ENCODE measurements at places on chromosomes 11 and 22.

- DNase-seq = no peak
These were observed 13.0 kb downstream of the SLC5A12 start for GRCh38 chr11:26708736-26709456.

- no peak for DNase-seq
These were observed 5.6 kb upstream of the NDUFV1 start for GRCh38 chr11:67601098-67601497.

DNA sequence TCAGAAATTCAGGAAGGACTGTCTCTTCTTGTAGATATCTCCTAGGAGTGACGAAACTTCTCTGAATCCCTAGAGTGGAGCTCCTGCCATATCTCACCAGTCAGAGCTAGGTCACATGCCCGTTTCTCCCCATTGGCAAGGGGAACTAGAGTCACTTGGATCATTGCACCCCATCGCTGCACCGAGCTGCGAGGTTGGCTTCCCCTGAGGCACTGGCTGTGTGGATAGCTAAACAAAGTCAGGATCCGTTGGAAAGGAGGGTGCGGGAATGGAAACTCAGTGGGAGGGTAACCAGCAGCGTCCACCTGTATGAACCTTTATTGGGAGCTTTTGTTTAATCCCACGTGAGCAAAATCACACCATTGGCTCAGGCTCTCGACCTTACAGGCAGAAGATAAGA, 283.8 kb downstream of the BRD1 start:
- no peak for DNase-seq

- no peak for DNase-seq
These were observed 14.0 kb downstream of the RIC8A start for GRCh38 chr11:221539-221938.

GRCh38 chr11:114075891-114076441, 16.5 kb downstream of the ZBTB16 start:
- no peak for DNase-seq

GRCh38 chr11:73384872-73385689, 8.9 kb downstream of the RELT start:
- DNase-seq = no peak

GRCh38 chr11:31059529-31059928, 310.0 kb downstream of the DCDC1 start:
- no peak for DNase-seq

DNA sequence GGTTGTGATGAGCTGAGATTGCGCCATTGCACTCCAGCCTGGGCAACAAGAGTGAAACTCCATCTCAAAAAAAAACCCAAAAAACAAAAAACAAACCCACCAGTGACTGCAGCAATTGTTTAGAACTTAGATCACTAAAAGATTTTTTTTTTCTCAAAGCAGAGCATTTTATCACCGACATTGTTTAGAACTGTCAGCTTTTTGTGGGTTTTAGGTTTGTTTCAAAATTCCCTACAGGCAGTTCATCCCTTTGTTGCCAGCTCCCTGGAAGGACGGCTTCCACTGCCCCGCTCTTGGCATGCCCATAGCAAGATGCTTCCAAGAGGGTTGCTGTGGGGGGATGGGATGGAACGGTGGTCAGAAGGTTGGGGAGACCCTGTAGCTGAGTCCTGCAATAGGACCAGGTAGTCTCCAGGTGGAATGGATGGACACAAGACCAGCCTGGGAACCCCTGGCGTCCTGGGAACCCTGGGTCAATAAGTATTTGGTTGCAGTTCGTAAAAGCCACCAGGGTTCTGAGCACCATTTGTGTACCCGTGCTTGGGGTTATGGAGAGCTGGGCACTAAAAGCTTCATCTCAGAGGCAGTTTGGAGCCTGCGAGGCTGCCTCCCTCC, 46.7 kb downstream of the TSPAN18 start:
- peak; percentile 18 for DNase-seq

DNA sequence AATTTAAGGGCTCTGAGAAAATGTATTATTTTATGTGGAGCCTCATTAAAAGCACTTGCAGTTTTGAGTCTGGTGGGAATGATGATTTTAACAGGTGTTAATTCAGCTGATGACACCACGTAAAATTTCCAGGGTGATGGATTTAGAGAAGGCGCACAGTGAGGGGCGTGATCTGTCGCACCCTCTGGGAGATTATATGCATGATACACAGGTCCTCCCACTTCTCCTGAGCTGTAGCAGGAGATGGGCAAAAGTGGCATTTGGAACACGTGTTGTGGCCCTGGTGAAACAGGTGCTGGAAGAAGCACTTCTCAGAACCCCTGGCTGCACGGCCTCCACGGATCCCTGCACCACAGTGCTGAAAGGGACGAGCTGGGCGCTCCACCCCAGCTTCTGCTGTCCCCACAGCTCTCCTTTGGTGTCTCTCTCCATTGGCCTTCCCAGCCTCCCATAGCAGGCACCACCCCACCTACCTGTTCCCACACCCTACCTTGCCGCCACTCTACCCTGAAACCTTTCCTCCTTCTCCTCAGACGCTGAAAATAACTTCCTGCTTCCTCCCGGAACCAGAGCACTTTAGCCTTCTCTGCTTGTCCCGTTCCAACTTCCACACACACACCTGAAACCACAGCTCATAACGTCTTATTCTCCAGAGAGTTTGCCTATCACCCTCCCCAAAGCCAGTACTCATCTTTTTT, 6.9 kb upstream of the SORL1 start:
- DNase-seq = no peak

GRCh38 chr11:12506404-12506921, 129.1 kb downstream of the PARVA start:
- no peak for DNase-seq

DNA sequence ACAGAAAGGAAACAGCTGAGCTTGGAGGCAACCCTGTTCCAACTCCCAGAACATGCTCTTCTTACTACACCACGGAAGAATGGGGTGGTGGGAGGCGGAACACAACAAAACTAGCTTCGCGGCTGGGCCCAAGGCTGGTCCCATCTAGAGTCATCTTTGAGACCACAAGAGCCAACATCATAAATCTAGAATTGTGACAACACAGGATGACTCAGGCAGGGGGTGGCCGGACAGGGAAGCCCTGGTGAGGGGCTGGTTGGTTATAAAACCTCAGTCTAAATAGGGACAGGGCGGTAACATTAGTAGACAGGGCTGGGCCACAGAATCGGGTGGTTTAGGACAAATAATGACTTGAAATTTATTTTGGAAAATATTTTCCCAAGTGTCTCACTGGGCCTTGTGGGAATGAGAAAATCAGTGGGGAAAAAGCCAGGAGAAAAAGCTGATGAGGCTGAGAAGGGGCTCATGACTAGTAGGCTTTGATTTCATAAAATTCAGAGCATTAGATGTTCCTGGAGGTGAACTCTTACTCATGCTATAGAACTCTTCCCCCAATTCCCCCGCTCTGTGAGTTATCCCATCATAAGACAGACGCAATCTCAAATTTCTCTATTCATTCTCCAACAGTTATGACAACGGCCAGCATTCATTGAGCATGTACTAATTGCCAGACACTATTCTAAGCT, 151.8 kb upstream of the TIMP3 start:
- no peak for DNase-seq

DNA sequence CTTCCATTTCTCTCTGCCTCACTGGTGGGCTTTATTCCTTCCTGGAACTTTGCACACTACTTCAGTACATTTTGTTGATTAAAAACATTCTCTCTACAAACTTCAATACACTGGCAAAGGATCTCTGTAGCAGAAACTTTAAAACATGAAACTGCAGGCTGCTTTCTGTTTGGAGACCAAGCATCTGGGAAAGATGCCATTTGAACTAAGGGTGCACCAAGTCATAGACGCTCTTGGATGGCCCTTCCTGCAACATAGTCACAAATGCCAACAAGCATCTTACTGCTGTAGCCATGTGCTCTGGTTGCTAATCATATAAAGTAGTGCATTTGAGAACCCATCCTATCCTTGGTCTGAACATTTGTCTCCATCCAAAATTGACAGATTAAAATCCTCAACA, 56.4 kb downstream of the SNX19 start:
- DNase-seq = no peak

- DNase-seq = no peak
These were observed 21.1 kb upstream of the KLHL35 start for GRCh38 chr11:75453916-75454655.

GRCh38 chr11:122248131-122248530, 132.1 kb upstream of the BLID start:
- no peak for DNase-seq

DNA sequence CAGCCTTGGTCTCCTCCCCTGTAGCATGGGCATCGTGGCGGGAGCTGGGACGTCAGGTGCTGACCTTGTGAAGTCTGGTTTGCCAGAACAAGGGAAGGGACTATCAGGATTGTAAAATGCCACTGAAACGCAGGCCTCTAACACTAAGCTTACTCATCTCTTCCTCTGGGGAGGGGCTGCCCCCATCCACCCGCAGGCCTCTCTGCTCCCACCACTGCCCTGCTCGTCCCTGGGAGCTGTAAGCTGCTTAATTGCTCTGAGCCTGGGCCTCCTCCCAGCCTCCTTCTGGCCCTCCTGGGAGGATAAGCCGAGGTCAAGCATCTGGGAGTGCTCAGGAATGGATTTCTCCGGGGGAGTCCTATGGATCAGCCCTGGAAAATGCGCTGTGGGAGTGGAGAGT, 8.4 kb downstream of the SHISAL1 start:
- DNase-seq = no peak

GRCh38 chr22:19289475-19290161, 1.9 kb downstream of the CLTCL1 start:
- no peak for DNase-seq

GRCh38 chr11:861105-861479, 18.4 kb downstream of the TSPAN4 start:
- DNase-seq = no peak

DNA sequence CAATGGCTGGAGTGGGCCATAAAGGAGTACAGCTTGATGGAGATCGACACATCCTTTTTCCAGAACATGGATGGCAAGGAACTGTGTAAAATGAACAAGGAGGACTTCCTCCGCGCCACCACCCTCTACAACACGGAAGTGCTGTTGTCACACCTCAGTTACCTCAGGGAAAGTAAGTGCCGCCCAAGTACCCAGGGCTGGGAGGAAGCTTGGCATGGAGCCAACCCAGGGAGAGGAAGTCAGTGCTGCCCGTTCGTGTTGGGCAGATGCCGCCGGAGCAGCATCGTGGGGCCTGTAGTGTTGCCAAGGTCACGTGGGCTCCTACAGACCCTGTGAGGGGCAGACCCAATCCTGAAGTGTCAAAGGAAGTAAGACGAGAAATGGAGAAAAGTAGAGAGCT, 78.9 kb downstream of the FLI1 start:
- peak; percentile 43 for DNase-seq

GRCh38 chr22:48572951-48573350, 1254.7 kb downstream of the BRD1 start:
- no peak for DNase-seq

DNA sequence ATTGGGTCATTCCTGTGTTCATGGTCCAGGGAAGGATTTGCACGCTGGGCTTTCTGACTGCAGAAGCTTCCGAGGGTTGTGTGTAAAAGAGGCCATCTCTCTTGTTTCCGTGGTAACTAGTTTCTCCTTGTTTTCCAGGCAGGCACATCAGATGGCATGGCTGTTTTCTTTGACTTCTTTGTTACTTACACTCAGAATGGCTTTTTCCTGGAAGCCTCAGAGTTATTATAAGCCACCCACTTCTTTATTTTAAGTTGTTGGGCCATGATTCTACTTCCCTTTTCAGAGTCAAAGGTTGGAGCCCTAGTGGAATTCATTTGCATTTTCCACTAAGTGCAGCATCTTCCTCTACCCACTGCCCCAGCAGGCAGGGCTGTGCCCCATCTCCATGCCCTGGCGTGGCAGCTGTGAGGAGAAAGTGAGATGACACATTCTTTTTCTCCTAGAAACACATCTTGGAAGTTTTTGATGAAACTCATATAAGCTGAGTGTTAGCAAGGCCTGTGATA, 94.9 kb downstream of the PRR5L start:
- no peak for DNase-seq

- DNase-seq = no peak
These were observed 42.6 kb upstream of the P4HA3 start for GRCh38 chr11:74354036-74354435.

- DNase-seq = no peak
These were observed 50.6 kb downstream of the FAM181B start for GRCh38 chr11:82683029-82683428.

GRCh38 chr11:57244911-57245310, 7.9 kb upstream of the APLNR start:
- DNase-seq = no peak

DNA sequence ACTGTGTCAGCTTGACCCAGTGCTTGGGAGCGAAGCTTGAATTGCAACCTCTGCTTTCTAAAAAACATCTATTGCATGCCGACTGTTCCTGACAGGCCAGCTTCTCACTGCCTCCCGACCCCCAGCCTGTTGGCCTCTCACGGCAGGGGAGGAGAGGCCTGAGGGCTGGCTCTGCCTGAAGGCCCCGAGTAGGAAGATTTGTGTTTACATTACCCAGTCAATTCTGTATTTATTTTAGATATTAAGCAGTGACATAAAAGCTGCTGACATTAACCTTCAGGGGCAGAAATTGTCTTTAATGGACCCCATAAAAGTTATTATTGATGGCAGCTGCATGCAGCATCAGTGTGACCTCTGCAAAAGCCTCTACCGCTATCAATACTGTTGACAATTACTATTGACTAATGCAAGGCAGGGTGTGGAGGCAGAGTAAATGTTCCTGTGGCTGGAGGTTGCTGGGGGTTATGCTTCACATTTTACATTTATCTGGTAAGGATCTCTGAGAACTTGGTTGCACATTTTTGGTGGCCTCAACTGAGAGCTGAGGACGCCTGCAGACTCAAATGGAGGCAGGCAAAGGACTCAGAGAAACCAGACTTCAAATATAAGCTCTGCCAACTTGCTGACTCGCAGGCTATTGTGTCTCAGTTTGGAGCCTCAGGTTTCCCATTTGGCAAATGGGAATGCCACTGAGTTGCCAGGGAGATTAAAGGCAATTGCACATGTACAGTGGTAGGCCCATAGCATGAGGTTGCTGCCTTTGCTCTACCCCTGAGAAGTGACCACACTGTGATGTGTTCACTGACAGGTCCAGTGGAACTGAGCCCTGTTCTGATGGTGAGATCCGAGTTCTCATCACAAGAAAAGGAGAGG, 380.5 kb downstream of the TENM4 start:
- no peak for DNase-seq

DNA sequence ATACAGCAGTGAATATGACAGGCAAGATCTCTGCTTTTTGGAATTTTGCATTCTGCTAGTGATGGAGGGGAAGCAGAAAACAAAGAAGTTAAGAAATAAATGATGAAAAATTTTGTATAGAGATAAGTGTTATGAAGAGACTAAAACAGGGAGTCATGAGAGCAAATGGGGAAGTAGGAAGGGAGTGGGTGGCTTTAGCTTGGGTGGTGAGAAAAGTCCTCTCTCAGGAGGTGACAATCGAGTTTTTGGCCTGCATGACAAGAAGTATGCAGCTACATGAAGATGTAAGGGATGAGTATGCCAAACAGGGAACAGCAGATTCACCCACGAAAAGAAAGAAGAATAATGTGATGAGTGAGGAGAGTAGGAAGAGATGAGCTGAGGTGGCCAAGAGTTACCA, 80.7 kb upstream of the MPPED2 start:
- no peak for DNase-seq

- DNase-seq = no peak
These were observed 583 bp downstream of the PDGFD start for GRCh38 chr11:104163100-104164027.

- DNase-seq = no peak
These were observed 960.7 kb upstream of the RAG2 start for GRCh38 chr11:37558619-37559210.

All from activated CD4-positive, CD25-positive, alpha-beta regulatory T cell treated with anti-CD3 and anti-CD28 coated beads, Interleukin-2, amount 50 U/mL, for 72 hours (primary cell).